ENCODE measurements at places on chromosomes 2 and 18.

GRCh38 chr2:147869934-147870333, 25.1 kb downstream of the ACVR2A start:
- DNase-seq = no peak

GRCh38 chr2:227886149-227886548, 14.7 kb downstream of the DAW1 start:
- DNase-seq = no peak

DNA sequence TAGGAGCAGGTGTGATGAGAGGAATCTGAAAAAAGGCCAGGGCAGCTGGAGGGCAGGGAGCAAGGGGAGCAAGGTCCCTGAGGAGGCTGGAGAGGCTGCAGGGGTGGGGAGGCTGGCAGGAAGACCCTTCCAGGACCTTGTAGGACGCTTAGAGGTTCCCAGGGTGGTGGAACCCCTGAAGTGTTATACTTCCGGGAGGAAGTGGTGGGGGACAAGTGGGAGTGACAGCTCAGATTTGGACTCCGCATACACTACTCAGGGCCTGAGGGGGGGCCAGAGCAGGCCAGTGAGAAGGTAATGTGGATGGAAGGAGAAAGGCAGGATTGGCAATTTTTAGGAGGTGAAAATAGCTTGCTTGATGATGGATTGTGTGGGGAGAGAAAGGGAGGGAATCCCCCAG, 1.9 kb upstream of the NCAPH start:
- DNase-seq = no peak

DNA sequence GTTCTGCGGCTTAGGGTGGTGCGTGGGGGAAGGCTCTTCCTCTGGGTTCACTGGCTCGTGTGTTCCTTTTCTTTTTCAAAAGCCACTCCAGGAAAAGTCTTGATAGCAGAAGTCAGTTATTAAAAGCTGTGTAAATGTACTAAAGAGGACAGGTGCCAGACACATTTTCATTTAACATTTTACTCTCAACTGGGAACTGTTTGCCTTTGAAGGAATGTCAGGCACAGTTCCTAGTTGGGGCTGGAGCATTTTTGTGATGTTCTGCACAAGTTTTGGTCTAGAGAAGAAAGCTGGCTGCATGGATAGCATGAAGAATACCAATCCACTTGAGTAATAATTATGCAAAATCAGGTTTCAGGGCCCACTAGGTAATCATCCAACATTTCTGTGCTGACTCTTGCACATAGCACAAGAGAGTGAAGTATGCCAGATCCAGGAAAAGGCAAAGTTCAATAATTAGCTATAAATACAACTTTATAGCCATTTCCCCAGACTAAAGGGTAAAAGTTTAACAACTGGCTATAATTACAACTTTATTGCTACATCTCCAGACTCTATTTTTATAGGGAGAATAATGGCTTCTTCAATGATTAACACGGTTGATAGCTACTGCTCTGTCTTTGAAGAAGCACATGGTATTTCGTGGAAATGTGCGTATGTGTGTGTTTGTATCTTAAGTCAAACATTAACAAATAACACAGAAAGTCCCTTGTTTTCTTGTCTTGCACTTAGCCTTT, 16.2 kb downstream of the SCYGR8 start:
- no peak for DNase-seq

DNA sequence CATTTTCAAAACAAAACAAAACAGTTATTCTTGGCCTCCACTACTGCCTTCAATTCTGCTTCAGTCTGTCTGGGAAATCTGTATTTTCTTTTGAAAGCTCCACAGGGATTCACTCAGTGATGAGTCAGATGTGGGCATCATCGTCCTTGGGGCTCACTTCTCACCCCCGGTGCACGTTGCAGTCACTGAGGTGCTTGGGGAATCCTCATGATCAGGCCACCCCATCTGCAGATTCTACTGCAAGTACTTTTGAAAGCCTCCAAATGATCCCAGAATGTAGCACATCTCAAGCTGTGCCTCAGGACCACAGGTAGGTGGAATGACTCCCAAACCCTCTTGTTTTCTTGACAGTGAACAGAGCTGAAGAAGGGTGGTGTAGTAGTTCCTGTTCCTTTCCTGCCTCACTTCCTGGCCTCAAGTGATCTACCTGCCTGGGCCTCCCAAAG, 34.3 kb downstream of the LPIN2 start:
- DNase-seq = peak; percentile 78

Measured in HT1080 (cell line).